ENCODE measurements at places on chromosomes 5 and 9.
A peak's percentile ranks its signal among the peaks of the same experiment; 100 is the strongest.

DNA sequence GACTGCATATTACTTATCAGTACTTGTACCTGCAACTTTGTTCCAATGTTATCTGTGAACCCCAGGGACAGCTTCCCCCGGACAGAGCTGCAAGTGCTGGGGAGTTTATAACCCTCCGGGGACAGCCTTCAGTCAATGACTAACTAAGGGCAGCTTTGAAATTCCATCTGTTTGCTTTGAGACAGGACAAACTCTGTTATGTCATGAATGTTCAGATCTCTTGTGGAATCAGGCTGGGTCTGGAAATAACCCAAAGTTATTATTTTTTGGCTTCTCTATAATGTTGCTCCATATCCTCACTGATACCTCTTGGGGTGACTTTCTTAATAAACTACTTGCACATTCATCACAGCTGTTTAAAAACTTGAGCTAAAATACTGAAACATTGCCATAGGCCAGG is 617.5 kb upstream of the TLE4 start:
- no peak for DNase-seq

DNA sequence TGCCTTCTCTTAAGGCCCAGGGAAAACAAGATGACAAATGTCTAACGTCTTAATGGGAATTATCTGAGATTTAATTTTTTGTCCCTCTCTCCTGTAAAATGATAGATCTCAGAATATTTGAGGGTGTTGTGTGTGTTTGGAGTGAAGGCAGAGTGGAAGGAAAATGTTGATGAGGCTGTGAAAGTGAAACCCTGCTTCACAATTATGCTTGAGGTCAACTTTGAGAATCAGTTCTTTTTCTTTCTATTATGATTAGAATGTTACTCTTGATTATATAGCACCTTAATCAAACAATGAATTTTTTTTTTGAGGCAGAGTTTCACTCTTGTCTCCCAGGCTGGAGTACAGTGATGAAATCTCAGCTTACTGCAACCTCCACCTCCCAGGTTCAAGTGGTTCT is 5.5 kb upstream of the LOX start:
- no peak for DNase-seq

- DNase-seq = no peak
Measured at GRCh38 chr9:76730801-76731200, 33.4 kb upstream of the PCA3 start.

- DNase-seq = no peak
Measured at GRCh38 chr5:62132276-62132675, 173.7 kb upstream of the KIF2A start.

DNA sequence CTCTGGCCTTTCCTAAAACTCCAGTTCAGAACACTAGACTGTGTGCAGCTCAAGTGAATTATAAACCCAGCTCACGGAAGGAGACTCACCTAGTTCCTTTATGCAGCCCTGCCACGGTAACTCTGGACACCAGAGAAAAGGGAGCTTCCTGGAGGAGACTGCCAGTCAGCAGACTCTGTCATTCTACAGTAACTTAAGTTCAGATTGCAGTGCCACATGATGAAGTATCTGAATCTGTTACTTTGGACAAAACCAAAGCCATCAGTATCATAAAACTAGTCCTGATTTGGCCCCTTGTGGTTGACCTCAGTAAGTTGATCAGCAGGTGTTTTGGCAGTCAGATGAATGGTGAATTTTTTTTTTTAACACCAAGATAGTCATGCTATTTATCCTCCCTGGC is 2.7 kb downstream of the MTRR start:
- no peak for DNase-seq

DNA sequence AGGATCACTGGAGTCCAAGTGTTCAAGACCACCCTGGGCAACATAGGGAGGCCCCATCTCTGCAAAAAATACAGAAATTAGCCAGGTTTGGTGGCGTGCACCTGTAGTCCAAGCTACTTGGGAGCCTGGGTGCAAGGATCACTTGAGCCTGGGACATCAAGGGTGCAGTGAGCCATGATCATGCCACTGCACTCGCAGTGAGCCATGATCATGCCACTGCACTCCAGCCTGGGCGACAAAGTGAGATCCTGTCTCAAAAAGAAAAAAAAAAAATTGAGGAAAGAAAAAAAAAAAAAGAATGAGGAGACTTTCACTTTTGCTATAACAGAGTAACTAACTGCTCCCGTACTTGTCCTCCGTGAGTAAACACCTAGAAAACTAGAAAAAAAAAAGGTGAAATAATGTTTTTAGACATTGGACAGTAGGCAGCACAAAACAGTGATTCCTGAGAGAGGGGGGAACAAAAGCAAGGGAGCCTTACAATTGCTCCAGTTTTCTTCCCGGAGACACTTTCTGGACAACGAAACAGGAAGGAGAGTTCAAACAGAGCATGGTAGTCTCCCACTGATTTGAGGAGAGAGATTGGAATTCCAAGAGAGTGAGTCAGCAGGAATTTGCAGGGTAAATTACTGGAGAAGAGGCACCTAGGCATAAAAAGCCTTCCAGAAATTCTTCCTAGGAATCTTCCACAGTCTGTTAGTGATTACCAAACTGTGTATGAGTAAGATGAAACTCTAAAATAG is 6.9 kb upstream of the ZBTB5 start:
- DNase-seq = no peak

GRCh38 chr5:158233735-158234322 is 374.9 kb upstream of the CLINT1 start:
- DNase-seq = no peak

GRCh38 chr5:42951293-42951840 is 88.8 kb downstream of the ANXA2R start:
- DNase-seq = peak; percentile 62

DNA sequence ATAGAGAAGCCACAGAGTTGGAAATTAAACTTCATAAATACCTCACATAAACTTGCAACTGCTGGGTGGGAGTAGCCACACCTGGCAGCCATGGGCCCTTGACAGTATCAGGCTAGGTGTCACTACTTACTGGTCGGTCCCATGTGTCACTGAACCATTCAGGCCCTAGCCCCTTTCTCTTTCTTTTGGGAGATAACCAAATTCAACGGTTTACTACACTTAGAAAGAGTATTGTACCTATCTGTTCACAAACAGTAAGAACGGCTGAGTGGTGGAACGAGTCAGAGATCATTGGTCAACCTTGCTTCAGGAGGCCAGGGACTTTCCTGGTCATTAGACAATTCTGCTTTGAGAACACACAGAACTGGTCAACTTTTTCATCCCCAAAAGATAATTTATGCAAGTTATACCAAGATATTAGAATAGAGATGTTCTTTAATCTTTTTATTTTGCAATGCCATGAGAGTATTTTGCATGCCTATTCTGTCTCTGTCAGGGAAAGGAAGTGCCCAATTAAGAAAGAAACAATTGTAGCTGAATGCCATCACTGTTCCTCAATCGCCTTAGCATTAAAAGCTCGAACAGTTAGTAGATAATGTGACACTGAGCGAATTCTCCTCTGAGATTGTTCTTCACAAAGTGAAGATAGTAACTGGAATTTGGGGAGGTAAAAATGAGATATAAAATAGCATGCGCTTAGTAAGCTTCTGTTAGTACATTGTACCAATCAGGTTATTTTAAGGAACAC is 50.9 kb downstream of the GOLPH3 start:
- DNase-seq = no peak

- DNase-seq = no peak
Measured at GRCh38 chr5:174760721-174761120, 36.3 kb downstream of the MSX2 start.

GRCh38 chr5:173618927-173619519 is 2.6 kb upstream of the BOD1 start:
- DNase-seq = peak; percentile 55

GRCh38 chr5:172411484-172412072 is 42.7 kb downstream of the SH3PXD2B start:
- DNase-seq = peak; percentile 53

GRCh38 chr5:107389130-107389774 is 281.5 kb downstream of the EFNA5 start:
- no peak for DNase-seq

- DNase-seq = no peak
Measured at GRCh38 chr5:119332978-119333401, 22.8 kb upstream of the TNFAIP8 start.

DNA sequence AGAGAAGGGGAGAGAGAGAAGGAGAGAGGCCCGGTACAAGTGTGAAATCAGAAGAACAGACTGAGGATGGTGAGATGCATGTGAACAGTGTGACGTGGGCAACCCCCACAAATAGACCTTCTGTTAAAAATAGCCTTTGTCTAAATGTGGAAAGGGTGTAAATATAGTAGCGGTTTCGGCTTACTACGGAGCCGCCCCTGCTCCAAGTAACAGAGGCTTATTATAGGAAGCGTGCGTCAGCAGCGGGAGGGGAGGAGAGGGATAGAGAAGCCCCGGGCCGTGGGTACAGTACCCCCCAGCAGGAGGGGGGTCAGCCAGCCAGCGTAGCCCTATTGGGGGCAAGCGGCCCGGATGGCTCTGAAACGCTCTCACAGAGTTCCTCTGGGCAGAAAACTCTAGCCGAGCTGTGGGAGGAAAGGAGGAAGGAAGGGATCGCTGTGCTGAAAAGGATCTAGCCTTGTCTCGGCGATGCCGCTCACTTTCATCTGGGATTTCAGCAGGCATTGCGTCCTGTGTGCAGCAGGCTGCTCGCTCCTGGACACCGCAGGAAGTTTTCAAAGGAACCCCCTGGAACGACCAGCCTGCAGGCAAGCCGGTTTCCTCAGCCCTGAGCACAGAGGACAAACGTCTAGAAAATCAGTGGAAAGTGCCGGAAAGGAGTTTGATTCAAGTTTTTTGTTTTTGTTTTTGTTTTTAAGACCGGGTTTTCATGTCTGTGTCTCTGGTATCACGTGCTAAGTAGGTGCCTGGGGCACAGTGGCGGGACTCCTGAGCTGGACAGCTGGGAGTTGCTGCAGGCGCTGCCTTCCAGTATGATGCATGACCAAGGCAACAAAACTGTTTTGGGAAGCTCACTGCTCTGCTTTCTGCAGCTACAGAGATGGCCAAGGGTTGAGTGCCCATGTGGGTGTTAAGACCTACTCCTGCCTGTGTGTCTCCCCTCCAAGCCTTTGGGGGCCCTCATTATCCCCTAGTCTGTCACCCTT is 146.6 kb downstream of the SEC61B start:
- DNase-seq = no peak

- no peak for DNase-seq
Measured at GRCh38 chr9:116275418-116276195, 122.0 kb downstream of the PAPPA start.

DNA sequence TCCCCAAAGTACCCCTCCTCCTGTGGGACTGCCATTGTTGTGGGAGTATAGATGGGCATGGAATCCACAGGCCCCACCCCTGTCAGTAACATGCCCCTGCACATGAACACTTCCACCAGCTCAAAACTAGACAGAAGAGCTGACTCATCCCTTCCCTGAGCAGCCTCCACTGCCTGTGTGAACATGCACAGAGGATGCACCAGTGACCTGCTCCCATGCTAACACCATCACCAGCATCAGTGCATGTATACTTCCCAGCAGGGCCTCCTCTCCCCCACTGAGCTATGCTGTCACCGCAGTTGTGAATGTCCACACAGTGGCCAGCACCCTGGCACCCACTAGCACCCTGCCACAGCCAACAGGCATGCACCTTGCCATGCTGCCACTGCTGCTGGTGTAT is 939.8 kb downstream of the EFNA5 start:
- no peak for DNase-seq

DNA sequence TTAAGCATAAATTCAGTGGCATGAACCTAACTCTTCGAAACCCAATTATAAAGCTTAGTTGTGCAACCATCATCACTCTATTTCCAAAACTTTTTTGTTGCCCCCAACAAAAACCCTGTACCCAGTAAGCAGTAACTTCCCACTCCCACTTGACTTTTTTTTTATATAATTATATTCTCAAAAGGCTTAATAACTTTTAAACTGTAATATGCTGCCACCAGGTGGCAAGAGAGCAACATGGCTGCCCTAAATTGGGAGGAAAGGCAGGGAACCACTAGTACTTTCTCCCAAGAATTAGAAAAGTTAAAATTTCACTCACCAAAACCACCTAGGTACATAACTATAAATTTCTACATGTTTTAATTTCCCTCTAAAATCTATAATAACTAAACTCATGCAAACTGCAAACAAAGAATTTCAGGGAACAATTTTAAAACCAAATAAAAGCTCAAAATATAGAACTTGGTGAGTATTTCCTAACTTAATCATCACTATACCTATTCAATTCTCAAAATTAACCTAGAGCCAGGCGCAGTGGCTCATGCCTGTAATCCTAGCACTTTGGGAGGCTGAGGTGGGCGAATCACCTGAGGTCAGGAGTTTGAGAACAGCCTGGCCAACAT is 50.2 kb upstream of the RNF38 start:
- no peak for DNase-seq

DNA sequence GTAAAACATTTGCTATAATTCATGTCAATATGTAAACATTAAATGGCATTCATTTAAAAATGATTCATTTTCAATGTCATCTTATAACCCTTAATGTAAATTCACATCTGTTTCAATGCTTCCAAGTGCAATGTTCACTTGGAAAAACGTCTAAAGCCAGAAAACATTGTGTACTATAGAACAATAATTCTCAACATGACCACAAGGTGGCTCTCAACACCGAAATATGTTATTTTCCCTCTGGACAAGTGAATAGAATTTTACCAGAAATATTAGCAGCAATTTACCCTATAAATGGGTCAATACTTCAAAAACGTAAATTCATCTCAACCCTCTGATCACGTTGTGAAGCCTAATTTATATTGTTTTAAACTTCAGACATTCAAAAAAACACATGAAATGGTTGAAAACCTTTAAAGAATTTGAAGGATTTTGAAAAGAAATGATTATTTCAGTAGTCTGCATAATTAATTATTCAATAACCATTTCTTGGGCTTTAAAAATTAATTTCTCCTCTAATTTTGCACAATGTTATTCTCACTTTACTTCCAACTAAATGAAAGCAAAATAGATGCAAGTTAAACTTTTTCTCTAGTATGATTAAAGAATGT is 11.0 kb downstream of the CDH10 start:
- DNase-seq = peak; percentile 15

GRCh38 chr5:118620233-118620632 is 368.1 kb downstream of the DTWD2 start:
- no peak for DNase-seq

DNA sequence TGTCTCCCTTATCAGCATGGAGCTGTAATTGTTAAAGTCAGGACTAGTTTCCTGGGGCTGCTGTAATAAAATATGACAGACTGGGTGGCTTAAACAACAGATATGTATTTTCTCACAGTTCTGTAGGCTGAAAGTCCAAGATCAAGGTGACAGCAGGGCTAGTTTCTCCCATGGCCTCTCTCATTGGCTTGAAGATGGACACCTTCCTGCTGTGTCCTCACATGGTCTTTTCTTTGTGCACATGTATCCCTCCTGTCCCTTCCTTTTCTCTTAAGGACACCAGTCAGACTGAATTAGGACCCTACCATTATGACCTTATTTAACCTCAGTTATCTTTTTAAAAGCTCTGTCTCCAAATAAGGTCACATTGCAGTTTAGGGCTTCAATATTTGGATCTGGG is 700.5 kb upstream of the MEF2C start:
- no peak for DNase-seq

DNA sequence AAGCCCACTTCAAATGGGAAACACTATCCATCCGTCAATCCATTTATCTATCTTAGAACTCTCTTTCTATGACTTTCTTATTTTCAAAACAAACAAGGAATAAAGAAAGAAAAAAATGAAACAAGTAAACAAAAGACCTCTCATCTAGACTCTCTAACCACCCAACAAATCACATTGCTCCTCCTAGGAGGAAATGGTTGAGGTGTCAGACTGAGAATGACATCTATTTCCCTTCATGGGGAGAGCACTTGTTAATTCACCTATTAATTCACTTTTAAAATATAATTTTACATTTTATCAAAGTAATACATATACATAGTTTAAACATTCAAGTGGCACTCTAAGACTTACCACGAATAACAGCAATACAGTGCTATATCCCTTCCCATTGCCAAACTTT is 2.4 kb upstream of the IL31RA start:
- no peak for DNase-seq

All from stimulated activated CD4-positive, alpha-beta T cell treated with anti-CD3 and anti-CD28 coated beads, Interleukin-12 subunit alpha, Interleukin-12 subunit beta, amount 100 ng/mL, for 48 hours (primary cell).